ENCODE measurements at places on chromosomes 16 and 17.

GRCh38 chr17:56440419-56440818, 153.1 kb upstream of the NOG start:
- no peak for DNase-seq

DNA sequence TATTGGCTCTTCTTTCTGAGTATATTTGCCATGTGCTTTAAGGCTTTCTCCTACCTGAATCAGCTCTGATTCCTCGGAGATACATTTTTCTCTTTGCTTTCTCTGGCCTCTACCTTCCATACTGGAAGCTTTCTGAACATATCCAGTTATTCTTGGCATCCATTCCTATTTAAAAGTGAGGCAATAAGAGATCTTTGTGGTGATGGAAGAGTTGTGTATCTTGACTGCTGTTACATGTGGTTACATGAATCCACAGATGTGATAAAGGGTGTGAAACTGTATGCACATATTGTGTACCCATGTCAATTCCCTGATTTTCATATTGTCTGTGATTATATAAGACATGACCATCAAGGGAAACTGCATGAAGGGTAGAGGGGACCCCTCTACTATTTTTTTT, 24.4 kb downstream of the UBE2O start:
- DNase-seq, result no peak

DNA sequence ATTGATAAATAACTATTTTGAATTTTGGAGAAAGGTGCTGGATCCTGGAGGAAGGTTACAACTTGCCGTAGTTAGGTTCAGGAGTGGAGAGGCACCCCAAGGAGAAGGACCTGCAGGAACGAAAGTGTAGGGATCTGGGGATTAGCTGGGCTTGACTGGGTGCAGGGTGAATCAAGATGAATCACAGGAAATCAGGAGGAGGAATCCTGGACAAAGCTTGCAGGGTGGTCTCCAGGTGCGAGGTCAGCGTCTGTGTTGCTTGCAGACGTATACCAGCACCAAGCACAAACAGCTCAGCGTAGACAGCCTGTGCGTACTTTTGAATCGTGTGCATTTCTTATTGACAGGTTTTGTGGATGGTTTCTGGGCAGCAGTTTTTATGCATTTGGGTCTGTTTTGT, 144.3 kb downstream of the MSI2 start:
- no peak for DNase-seq

GRCh38 chr17:44266402-44267164, 1.4 kb downstream of the SLC4A1 start:
- no peak for DNase-seq

DNA sequence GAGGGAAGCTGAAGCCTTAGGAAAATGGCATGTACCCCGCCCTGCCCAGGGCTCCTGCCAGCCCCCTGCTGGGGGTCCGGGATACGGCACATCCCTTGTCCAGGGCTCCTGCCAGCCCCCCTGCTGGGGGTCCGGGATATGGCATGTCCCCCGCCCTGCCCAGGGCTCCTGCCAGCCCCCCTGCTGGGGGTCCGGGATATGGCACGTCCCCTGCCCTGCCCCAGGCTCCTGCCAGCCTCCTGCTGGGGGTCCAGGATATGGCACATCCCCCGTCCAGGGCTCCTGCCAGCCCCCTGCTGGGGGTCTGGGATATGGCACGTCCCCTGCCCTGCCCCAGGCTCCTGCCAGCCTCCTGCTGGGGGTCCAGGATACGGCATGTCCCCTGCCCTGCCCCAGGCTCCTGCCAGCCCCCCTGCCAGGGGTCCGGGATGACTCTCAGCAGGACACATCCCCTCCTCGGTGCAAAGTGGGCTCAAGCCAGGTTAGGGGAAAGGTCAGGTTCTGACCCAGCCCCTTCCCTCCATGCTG, 43.2 kb downstream of the RPH3AL start:
- no peak for DNase-seq

DNA sequence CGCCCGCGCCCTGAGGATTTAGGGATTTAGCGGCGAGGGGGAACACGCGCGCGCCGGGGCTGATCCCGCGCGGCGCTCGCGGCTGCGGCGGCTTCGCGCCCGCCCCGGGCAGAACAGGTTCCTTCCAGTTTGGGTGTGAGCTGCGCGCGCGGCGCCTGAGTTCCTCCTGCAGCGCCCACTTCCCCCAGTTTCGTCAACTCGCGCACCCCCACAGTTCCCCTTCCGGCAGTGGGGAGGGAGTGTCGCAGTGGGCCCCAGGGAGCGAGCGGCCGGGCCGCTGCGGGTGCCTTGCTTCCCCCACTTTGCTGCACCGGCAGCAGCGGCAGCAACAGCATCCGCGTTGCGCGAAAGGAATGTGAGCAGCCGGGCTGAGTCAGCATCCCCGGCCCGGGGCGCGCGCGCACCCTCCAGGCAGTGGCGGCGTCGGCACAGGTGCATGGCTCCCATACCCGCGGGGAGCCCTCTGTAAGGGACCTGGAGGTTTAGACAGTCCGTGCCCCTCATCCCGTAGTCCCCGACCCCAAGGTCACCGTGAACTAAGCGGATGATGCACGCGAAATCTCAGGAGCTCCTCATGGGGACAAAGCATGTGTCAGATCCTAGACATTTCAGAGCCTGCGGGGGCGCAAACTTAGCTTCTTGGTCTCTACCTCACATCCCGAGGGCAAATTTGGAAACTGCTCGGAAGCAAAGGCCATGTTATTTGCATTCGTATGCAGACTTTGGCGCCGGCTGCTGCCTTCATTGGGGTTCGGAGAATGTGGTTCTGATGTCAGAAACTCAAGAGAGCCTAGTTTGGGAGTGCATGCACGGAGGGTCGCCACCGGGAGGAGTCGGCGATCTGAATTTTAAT, 767 bp downstream of the ARSG start:
- peak; percentile 74 for DNase-seq

- DNase-seq, result no peak
Observed at GRCh38 chr16:9534759-9535158, 443.3 kb downstream of the HAPSTR1 start.

- DNase-seq, result no peak
Observed at GRCh38 chr16:53453928-53454327, 19.7 kb downstream of the RBL2 start.

DNA sequence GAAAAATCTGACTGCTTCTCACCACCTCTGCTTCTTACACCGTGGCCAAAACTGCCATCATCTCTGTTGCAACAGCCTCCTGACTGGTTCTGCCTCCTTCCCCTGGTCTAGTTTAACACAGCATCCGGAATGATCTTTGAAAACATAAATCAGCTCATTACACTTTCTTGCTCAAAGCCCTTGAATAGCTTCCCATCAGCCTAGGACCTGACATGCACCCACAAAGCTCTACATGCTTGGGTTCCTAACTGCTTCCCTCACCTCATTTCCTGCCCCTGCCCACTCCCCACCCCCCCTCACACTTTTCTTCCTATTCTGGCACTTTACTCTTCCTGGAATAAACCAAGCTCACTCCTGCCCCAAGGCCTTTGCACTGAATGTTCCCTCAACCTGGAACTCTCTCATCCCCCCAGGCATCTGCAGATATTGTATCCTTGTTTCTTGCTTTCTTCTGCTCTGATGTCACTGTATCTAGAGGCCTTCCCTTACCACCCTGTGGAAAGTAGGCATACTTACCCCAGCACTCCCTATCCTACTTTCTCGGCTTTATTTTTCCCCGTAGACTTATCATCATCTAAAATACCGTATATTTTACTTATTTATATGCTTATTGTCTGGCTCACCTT, 112.4 kb downstream of the FTO start:
- no peak for DNase-seq

GRCh38 chr17:17694169-17695081, 13.2 kb downstream of the RAI1 start:
- DNase-seq, result peak; percentile 87

GRCh38 chr16:1968146-1968953, 1.7 kb downstream of the RNF151 start:
- DNase-seq, result no peak

- no peak for DNase-seq
Observed at GRCh38 chr17:35749560-35750412, 3.3 kb downstream of the GAS2L2 start.
